ENCODE measurements at places on chromosomes 3 and 15.

DNA sequence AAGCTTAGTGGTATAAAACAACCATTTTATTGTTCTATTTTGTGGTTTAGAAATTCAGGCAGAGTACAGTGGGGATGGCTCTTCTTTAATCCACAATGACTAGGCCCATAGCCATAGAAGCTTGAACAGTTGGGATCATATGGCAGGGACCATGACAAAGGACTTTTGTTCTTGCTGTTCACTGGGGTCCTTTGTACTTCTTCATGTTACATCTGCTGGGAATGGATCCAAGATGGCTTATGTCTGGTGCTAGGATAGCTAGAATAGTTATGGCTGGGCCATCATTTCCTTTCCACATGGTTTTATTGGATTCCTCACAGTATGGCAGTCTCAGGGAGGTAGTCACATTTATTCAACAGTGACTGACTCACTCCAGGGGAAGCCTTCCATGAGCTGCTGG lies 427.9 kb upstream of the AGTR1 start:
- DNase-seq, result no peak

DNA sequence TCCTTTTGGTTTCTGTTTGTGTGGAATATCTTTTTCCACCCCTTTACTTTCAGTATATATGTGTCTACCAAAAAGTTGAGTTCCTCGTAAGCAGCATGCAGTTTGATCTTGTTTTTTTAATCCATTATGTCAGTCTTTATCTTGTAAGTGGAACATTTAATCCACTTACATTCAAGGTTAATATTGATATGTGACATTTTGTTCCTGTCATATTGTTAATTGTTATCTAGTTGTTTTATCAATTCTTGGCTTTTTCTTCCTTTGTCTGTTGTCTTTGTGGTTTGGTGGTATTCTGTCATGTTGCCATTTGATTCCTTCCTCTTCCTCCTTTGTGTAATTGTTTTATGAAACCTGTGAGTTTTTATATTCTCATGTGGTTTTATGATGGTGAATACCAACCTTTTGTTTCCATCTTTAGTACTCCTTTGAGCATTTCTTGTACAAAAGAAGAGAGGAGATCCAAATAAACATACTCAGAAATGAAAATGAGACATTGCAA lies 43.4 kb upstream of the XCR1 start:
- no peak for DNase-seq

- DNase-seq, result no peak
Observed at GRCh38 chr15:65285291-65286068, 1.2 kb downstream of the PARP16 start.

DNA sequence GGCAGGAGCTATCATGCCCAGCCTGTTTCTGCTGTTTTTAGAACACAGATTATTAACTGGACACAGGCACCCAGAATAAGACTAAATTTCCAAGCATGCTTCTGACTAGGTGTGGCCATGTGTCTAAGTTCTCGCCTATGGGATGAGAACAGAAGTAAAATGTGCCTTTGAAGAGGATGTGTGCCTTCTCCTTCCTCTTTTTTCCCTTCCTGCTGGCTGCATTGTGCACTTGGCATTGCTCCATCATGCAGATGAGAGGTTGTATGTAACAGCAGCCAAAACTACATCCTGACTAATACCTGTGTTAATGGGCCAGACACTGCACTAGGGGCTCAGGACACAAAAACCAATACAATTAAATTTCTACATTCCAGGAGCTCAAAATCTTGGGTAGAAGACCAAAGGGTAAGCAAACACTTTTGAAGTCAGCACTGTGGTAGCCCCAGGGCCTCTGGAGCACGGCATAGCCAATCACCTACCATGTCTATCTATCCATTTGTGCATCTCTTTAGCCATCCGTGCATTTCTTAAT lies 40.9 kb upstream of the RNU6-1 start:
- DNase-seq, result no peak

GRCh38 chr15:78058401-78058935 lies 19.0 kb downstream of the TBC1D2B start:
- DNase-seq, result no peak

DNA sequence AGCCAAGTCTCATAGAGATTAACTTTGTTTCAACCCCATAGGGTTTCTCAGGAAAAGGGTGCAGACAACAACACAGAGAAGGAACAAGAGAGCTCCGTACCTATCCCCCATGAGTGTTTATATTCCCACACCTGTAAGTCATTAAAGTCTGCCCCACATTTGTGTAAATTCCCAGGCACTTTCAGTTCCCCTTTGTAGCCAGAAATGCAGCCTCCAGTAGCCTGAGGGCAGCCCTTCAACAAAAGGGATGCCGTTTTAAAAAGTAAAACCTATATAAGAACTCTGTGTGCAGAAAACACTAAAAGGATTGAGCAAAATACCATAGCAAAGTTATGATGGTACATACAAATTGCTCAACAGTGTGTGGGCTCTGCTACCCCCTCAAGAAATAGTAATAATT lies 59.7 kb upstream of the TMEM108 start:
- no peak for DNase-seq

Measured in activated T-cell treated with anti-CD3 and anti-CD28 coated beads, Interleukin-2, amount 50 U/mL, for 4 hours (primary cell).